ENCODE measurements at places on chromosomes 3 and 15. TPM values are rescaled to one million over a fixed set of nuclear protein-coding genes. Genes with fewer than 3 reads are reported as not detected.

- no peak overlapping the region for H3K27ac ChIP-seq
- no peak for DNase-seq
- no peaks in the 10 kb centered on the region for H3K4me1 ChIP-seq
- H3K27me3 ChIP-seq: no peaks in the 10 kb centered on the region
Measured at GRCh38 chr3:3516996-3517395, 282.2 kb upstream of the LRRN1 start.

The OR5K2 gene
- not detected for total RNA-seq

The CPEB1 gene
- 3.3 TPM for total RNA-seq

- no peaks in the 10 kb centered on the region for H3K27me3 ChIP-seq
- DNase-seq: no peak
- H3K27ac ChIP-seq: no peak overlapping the region
- H3K36me3 ChIP-seq: peaks cover 46% of the 10 kb centered on the region
- H3K4me1 ChIP-seq: no peaks in the 10 kb centered on the region
- no peak overlapping the region for H3K4me3 ChIP-seq
Measured at GRCh38 chr3:121531269-121531668, 14.5 kb downstream of the POLQ start.

DNA sequence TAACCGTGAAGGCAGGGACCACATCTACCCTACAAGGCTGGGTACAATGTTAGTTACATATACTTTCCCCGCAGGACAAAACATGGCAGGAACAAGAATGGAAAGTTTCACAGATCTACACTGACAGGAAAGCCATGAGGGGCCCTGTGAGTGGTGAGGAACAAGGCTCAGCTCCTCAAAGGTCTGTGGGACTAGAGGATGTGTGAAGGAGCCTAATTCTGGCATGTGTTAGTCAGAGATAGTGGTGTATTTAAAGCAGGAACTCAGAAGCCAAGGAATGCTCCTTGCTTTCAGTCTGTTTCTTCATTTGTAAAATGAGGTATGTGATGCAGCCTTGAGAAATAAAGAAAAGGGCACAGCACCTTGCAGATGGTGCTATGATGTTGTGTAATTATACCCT is 25.1 kb downstream of the ETV5 start:
- DNase-seq: no peak
- no peak overlapping the region for H3K4me3 ChIP-seq
- H3K27ac ChIP-seq: no peak overlapping the region
- H3K27me3 ChIP-seq: no peaks in the 10 kb centered on the region
- H3K4me1 ChIP-seq: no peaks in the 10 kb centered on the region

The TRIM42 gene
- total RNA-seq: not detected

DNA sequence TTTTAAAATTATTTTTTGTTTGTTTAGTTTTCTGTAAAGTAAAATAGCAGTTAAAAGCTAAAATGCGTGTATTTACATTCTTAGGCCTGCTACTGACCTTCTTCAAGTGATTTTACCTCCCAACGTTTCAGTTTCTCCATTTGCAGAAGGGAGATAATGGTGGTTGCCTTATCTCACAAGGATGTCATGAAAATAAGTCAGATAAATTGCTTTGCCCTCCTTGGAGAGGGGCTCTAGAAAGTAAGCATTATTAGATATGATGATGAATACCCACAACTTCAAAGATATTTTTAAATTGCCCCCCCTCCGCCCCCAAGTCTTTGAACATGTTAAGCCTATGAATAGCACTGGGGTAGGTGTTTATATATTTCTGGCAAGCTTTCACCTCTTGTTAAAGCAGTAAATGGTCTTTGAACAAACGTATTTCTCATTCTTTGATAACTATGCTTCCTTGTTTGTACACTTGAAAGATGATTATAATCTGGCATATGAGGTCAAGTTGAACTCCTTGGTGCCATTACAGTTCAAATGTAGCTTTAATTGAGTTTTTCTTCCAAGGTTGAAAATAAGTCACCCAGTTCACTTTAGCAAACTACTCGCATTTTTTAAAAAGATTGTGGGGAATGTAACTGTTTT is 6.4 kb downstream of the TERC start:
- DNase-seq: no peak
- no peak overlapping the region for H3K4me3 ChIP-seq
- H3K27ac ChIP-seq: 0 out of 2 replicates have a peak overlapping the region, but pooled peaks have one; percentile 55
- peaks cover 24% of the 10 kb centered on the region for H3K4me1 ChIP-seq

The NUP210 gene
- total RNA-seq: 75.3 TPM

The ZNF710 gene
- 12.9 TPM for total RNA-seq

GRCh38 chr3:182533394-182533793 is 259.9 kb upstream of the ATP11B start:
- DNase-seq: peak; percentile 41
- H3K27ac ChIP-seq: no peak overlapping the region
- no peaks in the 10 kb centered on the region for H3K27me3 ChIP-seq
- no peak overlapping the region for H3K4me3 ChIP-seq

The GXYLT2 gene
- total RNA-seq: 13.3 TPM

- no peaks in the 10 kb centered on the region for H3K27me3 ChIP-seq
- no peak for DNase-seq
- no peak overlapping the region for H3K4me3 ChIP-seq
- no peak overlapping the region for H3K27ac ChIP-seq
- no peaks in the 10 kb centered on the region for H3K36me3 ChIP-seq
- H3K4me1 ChIP-seq: peaks cover 16% of the 10 kb centered on the region
Measured at GRCh38 chr15:80773792-80774352, 5.3 kb upstream of the CEMIP start.

DNA sequence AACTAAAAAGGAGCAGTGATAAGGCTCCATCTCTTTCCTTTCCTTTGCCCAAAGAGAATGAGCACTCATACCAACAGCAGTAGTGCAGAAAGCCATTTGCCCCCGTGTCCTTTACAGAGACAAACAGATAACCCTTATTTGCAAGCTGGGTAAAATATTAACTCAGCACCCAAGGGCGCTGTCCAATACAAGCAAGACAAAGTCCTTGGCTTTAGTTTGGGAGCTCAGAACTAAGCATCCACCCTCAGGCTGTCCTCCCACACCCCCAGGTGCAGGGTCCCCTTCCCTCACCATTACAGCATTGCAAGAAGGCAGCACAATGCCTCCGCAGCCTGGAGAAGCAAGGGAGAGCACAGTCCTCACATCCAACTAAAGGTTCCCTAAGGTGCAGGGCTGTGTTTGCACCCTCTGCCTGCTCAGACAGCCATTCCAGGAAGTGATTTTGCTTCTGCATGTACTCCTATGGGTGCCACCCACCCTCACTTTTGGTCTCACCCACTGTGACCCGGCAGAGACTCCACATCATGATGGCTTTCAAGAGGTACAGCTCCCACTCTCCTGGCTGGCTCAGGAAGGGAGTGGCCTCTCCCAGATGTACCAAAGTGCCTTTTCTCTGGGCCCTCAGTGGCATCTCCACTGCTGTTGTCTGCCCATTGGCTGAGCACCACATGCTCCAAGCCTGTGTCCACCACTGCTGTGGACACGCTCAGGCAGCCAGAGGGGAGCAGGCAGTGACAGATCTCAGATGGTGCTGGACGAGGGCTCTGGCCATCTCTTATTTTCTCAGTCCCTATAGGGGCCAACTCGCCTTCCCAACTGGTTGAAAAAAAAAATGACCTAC is 34.1 kb upstream of the HES1 start:
- H3K27me3 ChIP-seq: no peaks in the 10 kb centered on the region
- no peak overlapping the region for H3K4me3 ChIP-seq
- H3K4me1 ChIP-seq: peaks cover 26% of the 10 kb centered on the region
- no peak for DNase-seq

The PLA2G4E gene
- not detected for total RNA-seq

GRCh38 chr15:65772930-65773329 is 19.2 kb downstream of the DENND4A start:
- H3K4me1 ChIP-seq: no peaks in the 10 kb centered on the region
- H3K36me3 ChIP-seq: no peaks in the 10 kb centered on the region
- H3K4me3 ChIP-seq: no peak overlapping the region
- no peak overlapping the region for H3K27ac ChIP-seq
- no peaks in the 10 kb centered on the region for H3K27me3 ChIP-seq
- no peak for DNase-seq

The STAC gene
- total RNA-seq: 6.7 TPM

Measured in PC-3 (cell line).